ENCODE measurements at places on chromosomes 1 and 21. TPM values are rescaled to one million over a fixed set of nuclear protein-coding genes. Genes with fewer than 3 reads are reported as not detected.

- peaks cover 12% of the 10 kb centered on the region for H3K4me1 ChIP-seq
- no peaks in the 10 kb centered on the region for H3K27me3 ChIP-seq
- H3K4me3 ChIP-seq, result no peak overlapping the region
- H3K27ac ChIP-seq, result no peak overlapping the region
- DNase-seq, result no peak
Measured at GRCh38 chr1:94336991-94337390, 81.2 kb upstream of the ABCD3 start.

DNA sequence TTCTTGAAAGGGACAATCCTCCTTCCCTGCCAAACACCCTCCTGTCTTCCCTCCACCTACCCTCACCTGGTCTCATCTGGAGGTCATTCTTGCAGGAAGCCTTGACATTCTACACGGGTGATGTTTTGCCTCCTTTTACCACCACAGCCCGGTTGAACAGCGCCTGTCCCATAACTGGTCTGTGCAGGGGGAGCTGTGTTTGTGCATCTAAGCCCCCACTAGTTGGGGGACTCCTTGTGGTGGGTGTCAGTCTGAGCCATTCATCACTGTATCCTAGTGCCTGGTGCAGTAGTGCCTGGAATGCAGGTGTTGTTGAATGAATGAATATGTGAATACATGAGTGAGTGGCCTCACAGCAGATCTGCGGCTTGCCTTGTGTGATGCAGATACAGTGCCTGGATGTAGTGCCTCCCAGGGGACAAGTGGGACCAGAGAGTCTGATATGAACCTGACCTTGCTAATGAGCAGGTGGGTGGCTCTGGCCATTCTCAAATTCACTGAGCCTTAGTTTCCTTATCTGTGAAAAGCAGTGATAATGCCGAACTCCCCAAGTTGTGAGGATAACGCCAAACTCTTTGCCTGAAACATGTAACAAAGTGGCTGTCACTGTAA is 79.8 kb downstream of the OMA1 start:
- H3K4me3 ChIP-seq, result no peak overlapping the region
- H3K27me3 ChIP-seq, result no peaks in the 10 kb centered on the region

DNA sequence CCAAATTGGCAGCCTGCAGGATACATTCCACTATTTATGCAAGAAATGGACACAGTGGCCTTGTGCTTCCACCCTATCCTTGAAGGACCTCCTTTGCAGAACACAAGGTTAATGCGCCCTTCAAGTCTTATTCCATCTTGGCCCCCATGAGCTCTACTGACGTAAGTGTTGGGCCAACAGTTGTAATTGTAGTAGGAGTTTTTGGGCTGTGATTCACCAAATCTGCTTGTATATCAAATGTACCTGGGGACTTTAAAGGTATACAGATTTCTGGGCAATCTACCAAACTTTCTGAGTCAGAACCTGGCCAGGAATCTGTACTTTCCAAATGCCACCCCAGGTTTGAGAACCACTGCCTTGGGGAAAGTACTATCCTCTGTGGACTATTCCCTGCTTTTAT is 100.9 kb upstream of the MARK1 start:
- H3K4me3 ChIP-seq, result no peak overlapping the region
- no peak overlapping the region for H3K27ac ChIP-seq
- no peak for DNase-seq
- H3K36me3 ChIP-seq, result no peaks in the 10 kb centered on the region
- no peaks in the 10 kb centered on the region for H3K27me3 ChIP-seq
- no peaks in the 10 kb centered on the region for H3K4me1 ChIP-seq

DNA sequence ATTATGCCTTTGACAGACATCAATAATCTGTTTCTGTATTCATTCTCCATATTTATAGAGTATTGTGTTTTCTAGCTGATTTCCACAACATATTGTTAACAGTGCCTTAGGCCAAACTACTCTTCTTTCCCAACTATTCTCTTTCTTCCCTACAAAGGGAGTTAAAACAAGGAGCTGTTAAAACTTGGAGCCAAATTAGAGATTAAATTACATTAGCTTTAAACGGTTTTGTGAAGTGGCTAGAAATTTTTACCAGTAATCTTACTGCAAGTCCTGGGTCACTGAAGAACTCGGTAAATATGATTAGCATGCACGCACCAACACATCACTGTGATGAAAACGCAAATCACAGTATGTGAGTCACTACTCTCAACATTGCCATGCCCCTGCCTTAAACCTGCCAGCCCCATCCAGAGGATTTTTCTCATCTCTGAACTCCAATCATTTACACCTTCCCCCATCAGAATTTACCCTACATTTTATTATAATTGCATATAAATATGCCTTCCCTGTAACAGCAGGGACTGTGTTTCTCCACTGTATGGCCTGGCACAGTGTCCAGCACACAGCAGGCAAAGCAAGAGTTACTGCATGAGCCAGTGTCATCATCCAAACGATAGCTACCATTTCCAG is 1.5 kb upstream of the PRDX6 start:
- H3K27me3 ChIP-seq, result no peaks in the 10 kb centered on the region
- DNase-seq, result peak; percentile 24
- H3K36me3 ChIP-seq, result no peaks in the 10 kb centered on the region
- peak overlapping the region; percentile 69 for H3K27ac ChIP-seq
- peaks cover 44% of the 10 kb centered on the region for H3K4me1 ChIP-seq
- no peak overlapping the region for H3K4me3 ChIP-seq

GRCh38 chr1:11321656-11322491 is 48.9 kb downstream of the UBIAD1 start:
- no peak for DNase-seq
- no peaks in the 10 kb centered on the region for H3K27me3 ChIP-seq
- no peaks in the 10 kb centered on the region for H3K36me3 ChIP-seq
- H3K4me1 ChIP-seq, result peaks cover 5% of the 10 kb centered on the region

DNA sequence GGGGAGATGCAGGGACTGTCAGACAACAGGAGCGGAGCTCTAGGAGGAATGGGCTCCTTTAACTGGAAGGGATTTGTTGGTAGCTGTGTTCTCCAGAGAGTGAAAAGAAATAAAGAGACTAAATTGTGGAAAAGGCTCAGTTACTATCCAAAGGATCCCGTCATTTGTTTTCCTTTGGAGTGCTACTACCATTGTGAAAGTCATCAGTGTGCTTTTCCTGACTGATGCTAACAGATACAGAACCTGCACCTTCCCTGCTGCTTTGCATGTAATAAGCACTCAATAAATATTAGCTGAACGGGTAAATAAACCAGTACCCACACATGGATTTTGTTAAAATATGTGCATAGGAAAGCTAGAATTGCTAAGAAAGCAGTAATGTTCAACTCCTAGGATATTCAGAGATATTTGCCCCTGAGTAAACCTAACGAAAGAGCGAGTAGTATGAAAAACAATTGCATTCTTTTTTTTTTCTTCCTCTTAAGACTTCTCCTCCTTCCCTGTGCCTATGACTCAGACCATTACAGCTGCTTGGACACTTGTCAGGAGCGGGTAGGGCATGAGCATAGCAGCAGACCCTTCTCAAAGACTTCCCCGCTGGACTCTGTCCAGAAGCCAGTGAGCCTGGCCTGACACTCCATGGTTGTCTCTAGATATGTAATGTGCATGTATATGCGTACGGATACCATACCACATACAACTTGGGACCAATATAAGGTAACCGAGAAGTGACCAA is 41.7 kb downstream of the PTGFRN start:
- no peaks in the 10 kb centered on the region for H3K36me3 ChIP-seq
- no peaks in the 10 kb centered on the region for H3K27me3 ChIP-seq
- peak; percentile 35 for DNase-seq
- no peaks in the 10 kb centered on the region for H3K4me1 ChIP-seq

DNA sequence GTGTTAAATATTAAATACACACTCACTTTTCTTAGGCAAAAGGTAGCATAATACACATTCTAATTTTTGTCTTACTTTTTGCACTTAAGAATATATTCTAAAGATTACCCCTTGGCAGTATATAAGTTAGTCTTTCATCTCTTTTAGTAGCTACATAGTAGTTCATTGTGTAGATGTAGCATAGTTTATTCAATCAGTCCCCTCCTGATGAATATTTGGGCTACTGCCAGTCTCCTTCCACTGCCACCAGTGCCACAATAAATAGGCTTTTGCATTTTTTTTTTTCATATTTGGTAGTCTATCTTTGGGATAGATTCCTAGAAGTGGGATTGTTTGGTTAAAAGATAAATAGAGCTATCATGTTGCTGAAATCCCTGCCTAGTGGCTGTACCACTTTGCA is 388.8 kb upstream of the RUNX1 start:
- peaks cover 13% of the 10 kb centered on the region for H3K4me1 ChIP-seq
- no peak for DNase-seq
- no peak overlapping the region for H3K27ac ChIP-seq
- H3K27me3 ChIP-seq, result no peaks in the 10 kb centered on the region
- no peak overlapping the region for H3K4me3 ChIP-seq
- no peaks in the 10 kb centered on the region for H3K36me3 ChIP-seq

- peaks cover 13% of the 10 kb centered on the region for H3K4me1 ChIP-seq
- DNase-seq, result no peak
- H3K4me3 ChIP-seq, result no peak overlapping the region
- no peaks in the 10 kb centered on the region for H3K36me3 ChIP-seq
Measured at GRCh38 chr1:47507144-47507543, 69.3 kb downstream of the FOXD2 start.

DNA sequence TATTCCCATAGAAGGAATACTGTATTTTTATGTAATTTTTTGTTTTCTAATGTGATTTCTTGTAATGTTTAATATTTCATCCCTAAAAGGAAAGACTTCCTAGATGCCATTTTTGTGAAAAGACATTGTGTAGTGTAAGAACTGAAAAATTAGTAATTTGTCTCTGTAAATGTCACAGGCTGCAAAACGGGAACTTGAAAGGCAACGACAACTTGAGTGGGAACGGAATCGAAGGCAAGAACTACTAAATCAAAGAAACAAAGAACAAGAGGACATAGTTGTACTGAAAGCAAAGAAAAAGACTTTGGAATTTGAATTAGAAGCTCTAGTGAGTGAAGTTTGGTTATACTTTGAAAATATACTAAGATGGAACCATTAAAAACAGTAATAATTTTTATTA is 132.2 kb downstream of the ITSN1 start:
- H3K27ac ChIP-seq, result no peak overlapping the region
- no peak for DNase-seq
- H3K4me1 ChIP-seq, result no peaks in the 10 kb centered on the region
- no peak overlapping the region for H3K4me3 ChIP-seq

- DNase-seq, result peak; percentile 61
- peak overlapping the region; percentile 42 for H3K27ac ChIP-seq
- H3K4me1 ChIP-seq, result peaks cover 17% of the 10 kb centered on the region
- H3K4me3 ChIP-seq, result no peak overlapping the region
Measured at GRCh38 chr1:24391882-24392603, 21.5 kb downstream of the STPG1 start.

GRCh38 chr1:48202030-48202752 is 20.3 kb upstream of the SLC5A9 start:
- H3K4me3 ChIP-seq, result no peak overlapping the region
- no peak overlapping the region for H3K27ac ChIP-seq
- no peaks in the 10 kb centered on the region for H3K4me1 ChIP-seq

DNA sequence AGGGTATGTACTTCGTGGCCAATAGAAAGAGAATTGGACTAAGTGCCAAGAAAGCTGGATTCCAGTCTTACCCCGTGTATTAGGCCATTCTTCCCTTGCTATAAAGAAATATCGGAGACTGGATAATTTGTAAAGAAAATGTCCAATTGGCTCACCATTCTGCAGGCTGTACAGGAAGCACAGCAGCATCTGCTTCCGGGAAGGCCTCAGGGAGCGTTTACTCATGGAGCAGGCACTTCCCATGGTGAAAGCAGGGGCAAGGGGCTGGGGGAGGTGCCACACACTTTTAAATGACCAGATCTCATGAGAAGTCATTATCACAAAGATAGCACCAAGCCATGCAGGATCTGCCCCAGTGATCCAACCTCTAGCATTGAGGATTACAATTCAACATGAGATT is 7.8 kb upstream of the AMIGO1 start:
- H3K27me3 ChIP-seq, result no peaks in the 10 kb centered on the region
- no peaks in the 10 kb centered on the region for H3K36me3 ChIP-seq
- H3K4me3 ChIP-seq, result no peak overlapping the region
- H3K27ac ChIP-seq, result no peak overlapping the region

DNA sequence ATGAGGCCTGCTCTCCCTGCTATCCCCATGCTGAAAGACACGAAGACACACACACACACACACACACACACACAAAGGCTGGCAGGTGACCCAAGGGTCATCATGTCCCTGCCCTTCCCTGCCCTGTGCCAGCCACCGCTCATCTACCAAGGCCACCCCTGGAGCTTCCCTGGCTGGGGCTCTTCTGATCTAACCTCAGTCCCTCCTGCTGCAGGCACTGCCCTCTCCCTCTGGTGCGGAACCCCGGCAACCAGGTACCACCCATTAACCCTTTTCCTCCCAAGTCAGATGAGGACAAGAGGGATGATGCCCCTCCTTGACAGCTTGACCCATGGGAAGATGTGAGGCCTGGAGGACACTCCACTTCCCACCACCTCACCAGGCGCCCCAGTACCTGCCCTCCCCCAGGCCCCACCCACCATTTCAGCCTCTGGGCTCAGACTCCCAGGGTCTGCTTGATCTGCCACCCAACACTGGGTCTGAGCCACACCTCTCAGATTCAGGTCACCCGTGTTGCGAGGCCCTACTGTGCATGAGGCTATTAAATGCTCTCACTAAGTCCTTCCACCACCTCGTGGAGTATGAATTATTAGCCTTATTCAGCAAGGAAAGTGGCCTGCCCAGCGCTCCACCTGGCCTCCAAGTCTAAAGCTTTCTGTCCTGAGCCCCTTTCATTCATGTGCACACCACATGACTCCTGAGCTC is 2.5 kb downstream of the SDC3 start:
- H3K4me1 ChIP-seq, result peaks cover 27% of the 10 kb centered on the region
- no peaks in the 10 kb centered on the region for H3K36me3 ChIP-seq
- H3K27me3 ChIP-seq, result no peaks in the 10 kb centered on the region

DNA sequence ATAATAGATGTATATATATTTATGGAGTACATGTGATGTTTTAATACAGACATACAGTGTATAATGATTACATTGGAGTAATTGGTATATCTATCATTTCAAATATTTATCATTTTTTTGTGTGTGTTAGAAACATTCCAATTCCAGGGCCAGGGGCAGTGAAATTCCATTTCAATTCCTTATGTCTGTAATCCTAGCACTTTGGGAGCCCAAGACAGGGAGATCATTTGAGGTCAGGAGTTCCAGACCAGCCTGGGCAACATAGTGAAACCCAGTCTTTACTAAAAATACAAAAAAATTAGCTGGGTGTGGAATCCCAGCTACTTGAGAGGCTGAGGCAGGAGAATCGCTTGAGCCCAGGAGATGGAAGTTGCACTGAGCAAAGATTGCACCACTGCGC is 30.4 kb upstream of the PDC start:
- no peaks in the 10 kb centered on the region for H3K36me3 ChIP-seq
- no peak for DNase-seq
- no peaks in the 10 kb centered on the region for H3K4me1 ChIP-seq
- no peaks in the 10 kb centered on the region for H3K27me3 ChIP-seq
- H3K4me3 ChIP-seq, result no peak overlapping the region

The KCNJ10 gene
- not detected for total RNA-seq

The MAP3K7CL gene
- total RNA-seq, result 12.5 TPM

The CLCA4 gene
- total RNA-seq, result not detected

The IL22RA1 gene
- total RNA-seq, result 133 TPM

The LMO4 gene
- 23.6 TPM for total RNA-seq

The SLC19A2 gene
- 15.0 TPM for total RNA-seq

The ARHGEF16 gene
- total RNA-seq, result 17.1 TPM
